Right renal cortex interstitium (tissue), 3 donors: ENCODE measurements at places on chromosomes 5 and 9. TPM values are rescaled to one million over a fixed set of nuclear protein-coding genes. Genes with fewer than 3 reads are reported as not detected.

DNA sequence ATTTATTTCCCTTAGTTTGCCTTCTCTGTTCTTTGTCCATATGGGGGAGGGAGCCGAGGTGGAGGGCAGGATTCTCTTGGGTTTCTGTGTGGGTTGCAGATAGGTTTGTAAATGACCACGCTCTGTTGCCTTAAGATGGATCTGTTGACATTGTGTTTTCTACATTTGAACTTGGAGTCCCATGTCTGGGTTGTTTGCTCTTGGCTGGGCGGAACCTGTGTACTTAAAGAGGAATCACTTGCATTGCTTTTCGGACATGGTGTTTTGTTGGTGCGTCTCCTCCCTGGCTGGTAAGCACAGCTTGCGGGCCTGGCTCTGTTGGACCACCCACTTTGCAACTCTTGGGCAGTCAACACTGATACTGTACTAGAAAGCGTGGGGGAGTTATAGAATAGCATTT lies 45.9 kb downstream of the EHMT1 start:
- no peak for DNase-seq

DNA sequence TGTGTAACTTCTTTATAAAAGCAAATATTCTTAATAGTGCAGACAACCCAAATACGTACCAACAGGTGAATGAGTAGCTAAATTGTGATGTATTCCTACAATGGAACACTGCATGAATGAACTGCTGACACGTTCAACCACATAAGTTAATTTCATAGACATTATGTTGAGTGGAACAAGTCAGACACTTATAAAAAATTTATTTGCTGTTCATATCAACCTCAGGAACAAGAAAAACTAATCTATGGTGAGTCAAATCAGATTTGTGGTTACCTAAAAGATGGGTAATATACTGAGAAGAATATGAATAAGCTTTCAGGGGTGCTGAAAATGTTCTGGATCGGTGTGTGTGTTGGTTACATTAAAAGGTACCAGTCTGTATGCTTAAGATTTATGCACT lies 35.7 kb downstream of the INVS start:
- no peak for DNase-seq

DNA sequence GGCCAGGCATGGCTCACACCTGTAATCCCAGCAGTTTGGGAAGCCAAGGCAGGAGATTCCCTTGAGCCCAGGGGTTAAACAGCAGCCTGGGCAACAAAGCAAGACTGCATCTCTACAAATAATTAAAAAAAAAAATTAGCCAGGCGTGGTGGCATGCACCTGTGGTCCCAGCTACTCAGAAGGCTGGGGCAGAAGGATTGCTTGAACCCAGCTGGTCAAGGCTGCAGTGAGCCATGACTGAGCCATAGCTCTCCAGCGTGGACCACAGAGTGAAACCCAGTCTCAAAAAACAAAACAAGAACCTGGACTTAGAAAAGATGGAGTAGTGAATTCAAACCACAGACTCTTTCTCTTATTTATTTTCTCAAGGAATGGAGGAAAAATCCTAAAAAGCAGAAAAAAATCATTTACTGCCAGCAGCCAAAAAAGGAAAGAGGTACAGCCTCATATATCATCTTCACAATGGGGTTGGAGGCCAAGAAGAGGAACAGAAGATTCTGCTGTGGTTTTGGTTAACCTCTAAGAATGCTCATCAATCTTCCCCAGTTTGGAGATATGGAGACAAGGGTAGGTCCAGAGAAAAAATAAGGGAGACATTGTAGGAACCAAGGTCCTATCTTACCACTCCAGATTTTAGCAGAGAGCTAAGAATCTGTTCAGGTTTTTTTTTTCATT lies 40.0 kb upstream of the MYO10 start:
- DNase-seq, result no peak

DNA sequence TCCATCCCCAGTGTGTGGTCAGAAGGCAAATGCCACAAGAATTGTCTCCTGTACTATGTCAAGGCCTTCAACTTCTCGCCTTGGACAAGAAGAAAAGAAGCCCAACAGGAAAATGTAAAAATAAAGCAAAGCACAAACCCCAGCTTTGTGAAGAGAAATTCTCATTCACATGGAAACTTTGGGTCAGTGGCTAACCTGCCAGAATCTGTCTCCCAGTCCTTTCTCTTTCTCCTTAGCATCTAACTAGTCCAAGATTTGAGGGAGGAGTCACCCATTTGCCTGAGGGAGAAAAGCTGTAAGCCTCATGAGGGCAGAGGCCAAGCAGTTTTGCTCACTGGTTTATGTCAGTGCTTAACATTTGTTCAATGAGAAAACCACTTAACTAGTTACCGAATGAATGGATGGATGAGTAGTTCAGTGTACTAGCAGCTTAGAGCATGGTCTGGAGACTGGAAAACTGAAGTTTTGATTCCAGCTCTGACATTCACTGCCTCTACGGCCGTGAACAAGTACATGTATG lies 36.0 kb downstream of the ADAM19 start:
- no peak for DNase-seq

DNA sequence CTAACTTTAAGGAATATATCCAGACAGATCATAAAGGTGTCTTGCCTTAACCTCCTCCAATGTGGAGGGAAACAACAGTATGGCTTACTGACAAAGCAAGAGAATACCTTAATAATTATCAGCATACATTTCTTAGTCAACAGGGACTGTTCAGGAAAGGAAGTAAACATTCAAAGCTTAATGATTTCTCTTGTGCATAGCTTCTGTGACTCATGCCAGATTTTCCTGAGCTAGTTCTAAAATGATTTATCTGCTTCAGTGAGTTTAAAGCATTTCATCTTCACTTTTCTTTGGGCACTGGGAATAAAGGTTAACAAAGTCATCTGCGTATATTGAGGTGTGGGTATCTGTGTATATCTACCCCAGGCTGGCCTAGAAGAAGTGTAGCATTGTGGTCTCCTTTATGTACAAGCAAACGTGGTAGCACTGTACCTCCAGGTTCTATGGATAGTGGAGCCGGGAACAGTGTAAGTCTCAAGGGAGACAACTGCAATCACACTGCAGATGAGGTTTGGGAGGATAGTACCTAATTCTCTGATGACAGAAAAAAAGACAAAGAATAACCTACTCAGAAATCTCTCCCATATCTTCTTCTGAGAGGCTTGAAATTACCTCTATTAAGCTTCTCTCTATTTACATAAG lies 284.1 kb downstream of the HCN1 start:
- no peak for DNase-seq

DNA sequence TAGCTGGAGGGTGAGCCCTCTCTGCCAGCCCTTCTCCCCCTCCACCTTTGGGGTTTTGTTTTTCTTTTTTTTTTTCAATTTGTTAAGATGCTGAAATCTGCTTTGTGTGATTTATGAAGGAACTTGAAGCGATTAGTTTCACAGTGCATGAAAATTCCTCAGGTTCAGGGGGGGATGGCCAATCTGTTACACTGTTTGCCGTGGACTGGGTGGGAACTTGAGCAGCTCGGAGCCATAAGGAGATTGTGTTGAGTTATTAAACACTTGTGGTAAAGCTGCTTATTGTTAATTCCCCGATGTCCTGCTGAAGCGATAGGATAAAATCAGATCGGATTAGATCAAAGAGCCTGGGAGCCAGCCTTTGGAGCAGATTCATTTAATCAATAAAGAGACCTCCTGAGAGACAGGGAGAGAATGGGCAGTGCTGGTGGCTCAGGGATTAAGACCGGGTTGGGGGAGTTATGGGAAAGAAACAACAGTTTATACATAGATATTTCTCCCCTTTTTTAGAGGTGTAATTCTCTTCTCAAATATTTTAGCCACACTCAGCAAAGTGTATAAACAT lies 105.8 kb upstream of the SPATA31D4 start:
- no peak for DNase-seq

DNA sequence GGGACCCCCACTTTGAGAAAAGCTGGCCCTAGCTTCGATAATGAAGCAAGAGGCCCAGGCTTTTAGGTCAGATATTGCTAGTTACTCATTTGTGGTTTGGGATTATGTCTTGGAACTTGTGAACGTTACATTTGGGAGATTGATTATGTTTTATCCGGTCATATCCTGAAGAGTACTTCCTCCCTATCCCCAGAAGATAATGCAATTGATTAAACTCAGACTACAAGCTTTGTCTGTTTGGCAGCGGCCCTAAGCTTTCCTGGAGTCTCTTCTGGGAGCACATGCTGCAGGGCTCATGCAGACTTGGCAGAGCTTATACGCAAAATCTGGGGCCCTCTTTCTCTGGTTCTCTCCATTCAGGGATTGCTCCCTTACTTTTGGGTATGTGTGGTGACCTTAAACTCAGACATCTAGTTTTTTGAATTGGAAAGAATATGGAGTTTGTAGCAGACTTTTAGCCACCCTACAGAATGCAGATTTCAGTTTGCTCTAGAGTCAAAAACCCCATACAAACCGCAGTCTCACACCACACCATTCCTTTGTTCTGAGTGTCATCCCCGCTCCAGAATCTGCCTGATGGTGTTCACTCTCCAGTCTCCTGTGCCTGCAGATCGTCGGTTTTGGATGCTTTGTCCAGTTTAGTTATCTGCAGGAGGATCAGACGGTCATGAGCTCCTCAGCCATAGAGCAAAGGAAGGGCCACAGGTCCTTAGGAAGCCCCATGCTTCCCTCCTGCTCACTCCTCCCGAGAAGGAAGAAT lies 449.5 kb upstream of the TRPC7 start:
- no peak for DNase-seq

- DNase-seq, result no peak
These were observed 22.7 kb upstream of the CDKN2B start for GRCh38 chr9:22031655-22032411.

- no peak for DNase-seq
These were observed 22.2 kb downstream of the GPX3 start for GRCh38 chr5:151042453-151043093.

- peak; percentile 3 for DNase-seq
These were observed 52.9 kb upstream of the MIER3 start for GRCh38 chr5:57004800-57005199.

DNA sequence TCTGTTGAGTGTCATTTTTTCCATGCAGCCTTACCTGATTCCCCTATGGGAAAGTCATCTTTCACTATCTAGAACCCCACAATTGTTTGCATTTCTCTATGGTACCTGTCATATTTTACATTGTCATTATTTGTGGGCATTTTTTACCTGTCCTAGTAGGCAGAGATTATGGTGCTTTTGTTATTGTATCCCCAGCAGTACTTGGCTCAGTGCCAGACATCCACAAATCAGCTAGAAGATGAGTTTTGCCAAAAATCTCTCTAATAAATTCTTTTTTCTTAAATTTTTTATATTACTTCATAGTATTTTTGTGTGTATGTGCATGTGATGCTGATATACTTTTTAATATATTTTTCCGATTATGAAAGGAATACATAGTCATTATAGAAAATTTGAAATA lies 13.2 kb downstream of the GARNL3 start:
- no peak for DNase-seq

GRCh38 chr9:68999393-69000105 lies 14.4 kb downstream of the PRKACG start:
- peak; percentile 65 for DNase-seq

- no peak for DNase-seq
These were observed 85.3 kb downstream of the TTC39B start for GRCh38 chr9:15221746-15222145.

- DNase-seq, result no peak
These were observed 96.7 kb upstream of the SEMA6A start for GRCh38 chr5:116671211-116671736.

- no peak for DNase-seq
These were observed 10.2 kb downstream of the DOCK8 start for GRCh38 chr9:224582-225520.

DNA sequence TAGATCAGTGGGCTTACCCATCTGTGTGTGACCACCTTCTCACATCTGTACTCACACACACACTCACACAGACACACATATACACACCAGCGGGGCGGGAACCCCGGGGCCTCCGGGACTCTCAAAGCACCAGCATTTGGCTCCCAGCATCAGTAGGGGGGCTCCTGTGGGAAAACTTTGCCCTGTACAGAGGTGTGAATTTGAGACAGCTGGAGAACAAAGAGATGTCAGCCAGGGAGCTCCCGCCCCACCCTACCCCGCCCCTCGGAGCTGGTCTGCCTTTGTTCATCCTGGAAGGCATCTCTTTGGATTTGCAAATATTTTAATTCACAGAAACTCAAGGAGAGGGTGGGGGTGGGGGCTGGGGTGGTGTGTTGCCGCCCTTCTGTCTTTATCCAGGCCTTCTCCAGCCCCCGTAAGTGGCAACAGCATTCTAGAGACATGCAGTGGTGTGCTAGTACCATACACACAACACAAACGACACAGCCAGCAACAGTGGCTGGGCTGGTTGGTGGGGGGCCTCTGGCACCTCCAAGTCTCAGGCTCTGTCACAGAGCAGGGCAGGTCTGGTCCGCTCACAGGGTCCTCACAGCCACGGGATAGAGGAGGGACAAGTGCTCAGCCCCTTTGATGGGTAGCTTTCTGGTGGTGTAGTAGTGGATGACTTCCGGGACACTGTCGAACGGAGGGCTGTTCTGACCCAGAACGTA lies 15.5 kb upstream of the SLC25A51 start:
- no peak for DNase-seq

The AGTPBP1 gene
- 29.5 TPM for polyA plus RNA-seq

The DMRTA1 gene
- 1.9 TPM for polyA plus RNA-seq
